ENCODE measurements at places on chromosomes 5 and 9.

GRCh38 chr5:160390787-160391696 lies 8.8 kb downstream of the FAM200C start:
- no peak for DNase-seq

DNA sequence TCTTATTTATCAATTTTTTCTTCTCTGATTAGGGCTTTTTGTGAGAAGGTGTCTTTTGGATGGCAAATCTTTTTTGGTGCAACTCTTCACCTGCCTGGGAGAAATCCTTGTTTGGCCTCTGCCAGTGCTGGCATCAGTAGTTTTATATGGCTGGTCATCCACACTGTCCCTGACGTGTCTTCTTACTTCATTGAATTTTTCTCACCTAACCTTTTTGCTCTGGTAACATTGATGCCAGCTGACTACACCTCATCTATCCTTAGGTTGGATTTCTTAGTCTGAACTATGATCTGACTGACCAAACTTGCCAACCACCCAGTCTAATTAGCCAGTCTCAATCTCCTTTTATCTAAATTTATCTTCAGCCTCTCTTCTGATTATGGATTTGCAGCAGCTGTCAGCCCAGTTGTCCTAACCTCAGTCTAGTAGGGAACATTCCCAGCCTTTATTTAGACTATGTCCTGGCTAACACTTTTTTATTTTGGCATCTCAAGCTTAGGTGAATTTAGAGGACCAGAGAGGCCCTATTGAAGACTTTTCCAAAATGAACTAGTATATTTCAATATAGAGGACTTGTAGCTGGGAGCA lies 10.6 kb upstream of the TMEM38B start:
- no peak for DNase-seq

DNA sequence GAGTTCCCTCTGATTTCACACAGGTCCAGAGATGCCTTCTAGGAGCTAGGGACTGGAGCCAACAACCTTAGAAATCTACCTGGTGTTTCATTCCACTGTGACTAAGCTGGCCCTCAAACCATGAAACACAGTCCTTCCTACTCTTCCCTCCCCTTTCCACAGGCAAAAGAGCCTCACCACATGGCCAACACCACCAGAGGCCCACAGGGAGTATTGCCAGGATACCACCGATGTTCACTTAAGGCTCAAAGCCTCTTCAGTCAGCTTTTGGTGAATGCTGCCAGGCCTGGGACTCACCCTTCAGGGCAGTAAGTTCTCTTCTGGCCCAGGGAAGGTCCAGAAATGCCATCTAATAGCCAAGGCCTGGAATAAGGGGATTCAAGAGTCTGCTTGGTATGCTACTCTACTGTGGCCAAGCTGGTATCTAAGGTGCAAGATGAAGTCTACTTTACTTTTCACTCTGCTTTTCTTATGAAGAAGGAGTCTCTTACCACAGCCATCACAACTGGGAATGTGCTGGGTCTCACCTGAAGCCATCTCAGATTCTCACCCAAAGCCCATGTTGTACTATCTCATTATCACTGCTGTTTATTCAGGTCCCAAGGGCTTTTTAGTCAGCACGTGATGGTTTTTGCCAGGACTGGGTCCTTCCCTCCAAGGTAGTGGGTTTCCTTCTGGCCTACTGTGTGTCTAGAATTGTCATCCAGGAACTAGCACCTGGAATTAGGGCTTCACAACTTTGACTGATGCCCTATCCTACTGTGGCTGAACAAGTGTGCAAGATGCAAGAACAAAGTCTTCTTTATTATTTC lies 1018.4 kb downstream of the TAF11L14 start:
- no peak for DNase-seq

- DNase-seq = no peak
These were observed 13.0 kb downstream of the TNIP1 start for GRCh38 chr5:151067632-151068432.

GRCh38 chr9:21883642-21884041 lies 81.2 kb downstream of the MTAP start:
- no peak for DNase-seq

DNA sequence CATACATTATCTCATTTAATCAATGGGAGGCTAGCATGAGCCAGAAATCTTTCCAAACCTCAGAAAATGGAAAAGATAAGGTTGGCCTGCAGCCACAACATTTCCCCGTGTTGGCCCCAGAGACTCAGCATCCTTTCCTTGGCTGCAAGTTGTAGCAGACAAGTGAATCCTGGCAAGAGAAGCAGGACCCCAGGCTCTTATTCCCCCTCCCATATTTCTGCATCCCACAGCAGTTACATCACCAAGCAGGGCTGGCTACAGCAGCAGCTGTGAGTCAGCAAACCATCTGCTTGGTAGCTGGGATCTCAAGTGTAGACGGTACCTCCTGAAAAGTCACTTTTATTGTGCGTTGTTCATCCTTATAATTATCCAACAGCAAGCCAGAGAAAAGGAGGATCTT lies 212.4 kb downstream of the GNA14 start:
- no peak for DNase-seq

GRCh38 chr5:38060354-38060753 lies 198.0 kb upstream of the EGFLAM start:
- DNase-seq = no peak
